Metanephros (tissue), 2 donors: ENCODE measurements at places on chromosomes 3 and 15. TPM values are rescaled to one million over a fixed set of nuclear protein-coding genes. Genes with fewer than 3 reads are reported as not detected.

TF gene
- 4.5 TPM for total RNA-seq

SELENOS gene
- total RNA-seq = 43.1 TPM

NAALADL2 gene
- total RNA-seq = 37.1 TPM

CRABP1 gene
- 13.6 TPM for total RNA-seq

SCG5 gene
- total RNA-seq = 7.6 TPM

GOLGA8R gene
- total RNA-seq = 8.2 TPM

CAMP gene
- total RNA-seq = 12.1 TPM

DUOX1 gene
- total RNA-seq = 1.8 TPM

GNAT1 gene
- total RNA-seq = not detected

GOLGA8G gene
- not detected for total RNA-seq

TM4SF18 gene
- total RNA-seq = 37.4 TPM

CTDSPL gene
- total RNA-seq = 94.3 TPM

SYNM gene
- total RNA-seq = 33.3 TPM

VWA5B2 gene
- total RNA-seq = 0.99 TPM
